Stimulated activated naive B cell treated with anti-CD40 and anti-IgM and Interleukin-4, amounts not matched to agents 10 μg/mL and 1 μg/mL and 100 μg/mL, for 72 hours (primary cell): ENCODE measurements at places on chromosomes 12 and 14.

GRCh38 chr12:84911271-84912197 lies 1.1 kb downstream of the SLC6A15 start:
- DNase-seq, result no peak

DNA sequence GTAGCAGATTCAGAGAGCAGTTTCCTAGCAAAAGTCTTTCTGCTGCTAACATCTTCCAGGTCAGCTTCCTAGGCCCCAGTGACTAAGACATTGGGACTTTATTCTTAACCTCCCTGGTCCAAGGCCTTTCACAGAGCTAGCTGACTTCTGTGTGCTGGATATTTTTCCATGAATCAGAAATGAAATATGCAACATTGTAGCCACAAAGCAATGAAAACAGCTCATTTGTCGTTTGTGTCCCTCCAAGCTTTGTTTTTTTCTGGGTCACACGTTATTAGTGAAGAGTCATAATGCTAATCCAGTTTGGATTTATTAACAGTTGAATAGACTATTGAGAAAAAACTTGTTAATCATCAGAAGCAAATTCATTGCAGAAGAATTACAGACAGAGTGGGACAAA lies 82.4 kb downstream of the ARF6 start:
- no peak for DNase-seq

GRCh38 chr12:56528846-56529245 lies 7.2 kb downstream of the RBMS2 start:
- no peak for DNase-seq

- DNase-seq, result no peak
Measured at GRCh38 chr12:2970744-2971143, 11.5 kb downstream of the TEAD4 start.

DNA sequence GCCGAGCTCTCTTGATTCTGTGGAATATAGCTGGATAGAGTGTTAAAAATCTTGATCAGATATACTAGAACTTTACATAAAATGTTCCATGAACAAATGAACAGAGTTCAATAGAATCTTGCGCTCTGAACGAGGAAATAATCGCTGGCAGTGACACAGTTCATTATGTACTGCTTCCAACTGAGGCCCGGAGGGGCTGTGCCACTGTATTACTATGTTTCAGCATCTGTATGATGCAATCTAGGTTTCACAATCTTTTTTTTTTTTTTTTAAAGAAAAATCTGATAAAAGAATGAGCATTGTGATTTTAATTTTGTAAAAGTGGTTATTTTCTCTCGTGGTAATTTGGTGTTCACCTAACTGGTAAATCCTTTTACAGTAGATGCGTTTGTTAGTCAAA lies 77.2 kb downstream of the FERMT2 start:
- no peak for DNase-seq

GRCh38 chr12:84786622-84787021 lies 126.0 kb downstream of the SLC6A15 start:
- no peak for DNase-seq

- DNase-seq, result no peak
Measured at GRCh38 chr12:4786795-4787194, 66.6 kb downstream of the GALNT8 start.

DNA sequence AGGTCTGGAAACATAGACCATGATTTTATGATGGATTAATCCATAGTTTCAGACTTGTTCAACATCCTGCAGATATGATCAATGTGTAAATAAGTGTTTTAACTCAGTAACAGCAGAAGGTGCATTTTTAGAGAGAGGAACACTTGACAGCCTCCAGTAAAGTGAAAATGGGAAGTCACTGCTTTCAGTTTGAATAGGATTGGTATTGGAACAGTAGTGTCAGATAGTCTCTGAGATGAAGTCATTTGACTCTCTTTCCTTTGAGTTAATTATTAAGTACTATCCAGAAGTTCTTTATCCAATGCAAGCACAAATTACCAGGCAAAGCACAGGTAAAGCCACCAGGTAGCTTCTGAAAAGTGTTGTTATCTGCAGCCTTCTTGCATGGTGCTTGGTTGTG lies 14.5 kb upstream of the NAV3 start:
- no peak for DNase-seq

- DNase-seq, result no peak
Measured at GRCh38 chr12:45336331-45336730, 120.4 kb downstream of the ANO6 start.
